PC-9 (cell line): ENCODE measurements at places on chromosomes 13 and 19.
A peak's percentile ranks its signal among the peaks of the same experiment; 100 is the strongest.

GRCh38 chr19:11987405-11988281 is 22.8 kb downstream of the ZNF763 start:
- peak; percentile 82 for DNase-seq

- no peak for DNase-seq
Observed at GRCh38 chr19:45047188-45047797, 8.4 kb downstream of the CLASRP start.

GRCh38 chr13:24670961-24671381 is 9.2 kb upstream of the ATP12A start:
- DNase-seq: peak; percentile 29

GRCh38 chr19:46404753-46405468 is 8.5 kb downstream of the CCDC8 start:
- DNase-seq: no peak

DNA sequence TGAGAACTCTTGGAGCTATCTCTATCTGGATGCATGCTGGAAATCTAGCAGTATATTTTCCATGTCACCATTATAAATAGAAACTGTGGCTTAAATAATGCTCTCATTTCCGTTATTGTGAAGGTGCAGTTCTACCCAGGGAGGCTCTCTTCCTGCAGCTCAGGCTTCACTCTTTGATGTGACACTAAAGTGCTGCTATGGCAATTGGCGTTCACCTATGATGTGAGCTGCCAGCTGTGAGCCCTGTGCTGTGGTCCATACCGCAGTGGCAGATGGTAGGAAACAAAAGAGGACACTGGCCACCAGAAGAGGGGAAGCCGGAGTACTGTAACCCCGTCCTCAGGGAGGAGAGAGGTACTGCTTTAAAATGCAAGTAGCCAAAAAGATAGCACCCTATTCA is 40.6 kb upstream of the ZNF681 start:
- no peak for DNase-seq

- DNase-seq: no peak
Observed at GRCh38 chr13:46575301-46575771, 22.4 kb downstream of the LRCH1 start.

DNA sequence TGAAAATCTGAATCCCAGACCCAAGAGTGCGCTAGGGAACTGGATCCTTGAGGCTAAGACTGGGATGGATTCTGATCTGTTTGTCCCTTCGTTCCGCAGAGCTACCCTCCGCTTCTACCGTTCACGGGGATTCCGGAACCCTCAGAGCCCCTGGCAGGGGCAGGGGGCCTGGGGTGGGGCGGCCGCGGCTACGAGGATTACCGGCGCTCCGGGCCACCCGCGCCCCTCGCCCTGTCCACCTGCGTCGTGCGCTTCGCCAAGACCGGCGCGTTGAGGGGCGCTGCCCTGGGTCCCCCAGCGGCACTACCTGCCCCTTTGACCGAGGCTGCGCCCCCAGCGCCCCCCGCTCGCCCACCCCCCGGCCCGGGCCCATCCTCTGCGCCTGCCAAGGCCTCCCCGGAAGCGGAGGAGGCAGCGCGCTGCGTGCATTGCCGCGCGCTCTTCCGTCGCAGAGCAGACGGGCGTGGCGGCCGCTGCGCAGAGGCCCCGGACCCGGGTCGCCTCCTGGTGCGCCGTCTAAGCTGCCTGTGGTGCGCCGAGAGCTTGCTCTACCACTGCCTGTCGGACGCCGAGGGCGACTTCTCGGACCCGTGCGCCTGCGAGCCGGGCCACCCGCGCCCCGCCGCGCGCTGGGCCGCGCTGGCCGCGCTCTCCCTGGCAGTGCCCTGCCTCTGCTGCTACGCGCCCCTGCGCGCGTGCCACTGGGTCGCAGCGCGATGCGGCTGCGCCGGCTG is 7.1 kb downstream of the SPRED3 start:
- no peak for DNase-seq

DNA sequence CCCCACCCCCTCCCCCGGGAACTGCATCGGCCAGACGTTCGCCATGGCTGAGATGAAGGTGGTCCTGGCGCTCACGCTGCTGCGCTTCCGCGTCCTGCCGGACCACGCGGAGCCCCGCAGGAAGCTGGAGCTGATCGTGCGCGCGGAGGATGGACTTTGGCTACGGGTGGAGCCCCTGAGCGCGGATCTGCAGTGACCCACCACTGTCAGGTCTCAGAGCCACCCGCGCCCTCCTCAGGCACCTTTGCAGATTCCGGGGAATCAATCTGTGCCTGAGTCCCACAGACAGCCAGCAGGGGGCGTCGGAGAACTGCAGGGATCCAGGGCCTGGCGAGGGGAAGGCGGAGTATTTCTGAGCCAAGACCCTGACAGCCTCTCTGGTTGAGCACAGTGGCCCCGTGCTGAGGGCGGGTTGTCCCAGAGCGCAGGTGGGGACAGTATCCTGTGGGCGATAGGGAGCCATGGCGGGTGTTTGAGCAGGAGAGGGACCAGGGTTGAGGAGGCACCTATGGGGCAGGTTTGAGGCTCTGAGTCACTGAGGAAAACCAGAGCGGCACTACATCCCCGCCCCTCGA is 30.4 kb upstream of the CYP4F8 start:
- DNase-seq: peak; percentile 68

DNA sequence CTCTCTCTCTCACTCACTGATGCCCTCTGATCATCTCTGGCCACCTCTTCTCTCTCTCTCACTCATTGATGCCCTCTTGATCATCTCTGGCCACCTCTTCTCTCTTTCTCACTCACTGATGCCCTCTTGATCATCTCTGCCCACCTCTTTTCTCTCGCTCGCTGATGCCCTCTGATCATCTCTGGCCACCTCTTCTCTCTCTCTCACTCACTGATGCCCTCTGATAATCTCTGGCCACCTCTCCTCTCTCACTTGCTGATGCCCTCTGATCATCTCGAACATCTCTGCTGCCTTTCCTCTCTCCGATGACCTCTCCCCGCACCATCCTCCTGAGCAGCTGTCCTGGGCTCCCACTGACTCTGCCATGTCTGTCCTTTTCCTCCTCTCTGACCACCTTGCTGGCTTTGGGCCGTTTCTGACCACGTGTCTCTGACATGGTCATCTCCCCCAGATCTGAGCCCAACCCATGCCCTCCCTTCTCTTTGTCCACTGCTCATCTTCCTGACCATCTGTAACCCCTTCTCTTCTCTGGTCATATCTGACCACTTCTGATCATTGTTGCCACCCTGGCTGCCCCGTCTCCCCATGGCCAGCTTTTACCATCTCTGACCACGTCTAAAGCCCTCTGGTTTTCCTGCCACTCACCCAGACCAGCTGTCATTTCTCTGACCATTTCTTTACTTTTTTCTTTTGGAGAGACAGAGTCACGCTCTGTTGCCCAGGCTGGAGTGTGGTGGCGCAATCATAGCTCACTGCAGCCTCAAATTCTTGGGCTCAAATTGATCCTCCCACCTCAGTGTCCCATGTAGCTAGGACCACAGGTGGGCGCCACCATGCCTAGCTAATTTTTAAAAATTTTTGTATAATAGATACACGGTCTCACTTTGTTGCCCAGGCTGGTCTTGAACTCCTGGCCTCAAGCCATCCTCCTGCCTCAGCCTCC is 2.4 kb downstream of the LRFN3 start:
- DNase-seq: no peak
